ENCODE measurements at places on chromosomes 7 and 10.

DNA sequence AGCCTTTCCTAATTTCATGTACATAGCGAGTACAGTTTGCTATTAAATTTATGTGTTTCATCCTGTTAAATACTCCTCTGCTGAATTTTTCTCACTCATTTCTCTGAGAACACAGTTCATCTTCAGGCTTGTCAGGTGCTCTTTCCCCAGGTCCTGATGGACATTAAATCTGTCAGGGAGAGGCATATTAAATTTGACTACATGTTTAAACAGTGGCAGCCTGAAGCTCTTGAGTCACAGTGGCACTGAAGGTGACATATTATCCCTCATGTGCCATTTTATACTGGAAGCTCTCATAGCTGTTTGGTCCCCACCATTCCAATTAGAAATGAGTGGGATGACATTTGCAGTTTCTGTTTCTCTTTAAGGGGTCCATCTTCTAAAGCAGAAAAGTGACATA lies 1089.6 kb upstream of the SORCS1 start:
- DNase-seq = no peak

GRCh38 chr10:1037098-1037497 lies 11.4 kb upstream of the IDI2 start:
- no peak for DNase-seq

DNA sequence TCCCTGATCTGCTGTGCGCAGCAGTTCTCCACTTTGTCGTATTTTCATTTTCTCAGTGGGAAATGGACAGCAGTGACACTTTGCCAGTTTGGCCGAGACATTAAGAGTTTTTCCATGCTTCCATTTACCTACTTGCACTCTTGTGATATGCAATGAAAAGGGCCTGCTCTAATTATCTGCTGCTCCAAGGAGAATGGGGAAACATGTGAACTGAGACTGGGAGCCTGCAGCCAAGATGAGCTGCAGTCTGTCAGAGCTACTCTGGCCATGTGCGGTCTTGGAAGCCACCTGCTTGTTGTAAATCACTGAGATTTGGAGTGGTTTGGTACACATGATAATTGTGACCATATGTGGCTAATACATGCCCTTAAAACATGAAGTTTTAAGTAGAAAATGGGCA lies 586.6 kb upstream of the POT1 start:
- DNase-seq = no peak

DNA sequence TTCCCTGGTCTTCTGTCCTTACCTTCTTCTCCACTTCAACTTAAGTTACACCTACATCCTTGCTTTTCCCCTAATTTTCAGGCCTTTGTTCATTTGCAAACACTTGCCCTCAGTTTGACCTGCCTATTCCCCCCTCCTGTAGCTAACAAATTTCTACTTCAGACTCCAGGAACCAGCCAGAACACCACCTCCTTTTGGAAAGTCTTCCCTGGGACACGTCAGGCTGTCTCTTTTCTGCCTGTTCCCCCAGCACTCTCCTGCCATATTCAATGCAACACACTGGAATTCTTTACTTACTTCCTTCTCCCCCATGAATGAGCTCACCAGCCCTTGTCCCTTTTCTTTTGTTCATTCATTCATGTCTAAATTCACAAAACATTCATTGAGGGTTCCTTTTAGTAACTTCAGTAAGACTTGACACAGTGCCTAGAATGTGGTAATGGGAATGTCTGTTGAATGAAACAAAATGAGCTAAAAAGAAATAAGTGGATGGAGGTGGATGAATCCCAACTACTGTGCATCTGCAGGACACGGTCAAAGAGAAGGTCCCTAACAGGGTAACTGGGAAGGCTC lies 478.0 kb downstream of the KCNMA1 start:
- DNase-seq = peak; percentile 85

DNA sequence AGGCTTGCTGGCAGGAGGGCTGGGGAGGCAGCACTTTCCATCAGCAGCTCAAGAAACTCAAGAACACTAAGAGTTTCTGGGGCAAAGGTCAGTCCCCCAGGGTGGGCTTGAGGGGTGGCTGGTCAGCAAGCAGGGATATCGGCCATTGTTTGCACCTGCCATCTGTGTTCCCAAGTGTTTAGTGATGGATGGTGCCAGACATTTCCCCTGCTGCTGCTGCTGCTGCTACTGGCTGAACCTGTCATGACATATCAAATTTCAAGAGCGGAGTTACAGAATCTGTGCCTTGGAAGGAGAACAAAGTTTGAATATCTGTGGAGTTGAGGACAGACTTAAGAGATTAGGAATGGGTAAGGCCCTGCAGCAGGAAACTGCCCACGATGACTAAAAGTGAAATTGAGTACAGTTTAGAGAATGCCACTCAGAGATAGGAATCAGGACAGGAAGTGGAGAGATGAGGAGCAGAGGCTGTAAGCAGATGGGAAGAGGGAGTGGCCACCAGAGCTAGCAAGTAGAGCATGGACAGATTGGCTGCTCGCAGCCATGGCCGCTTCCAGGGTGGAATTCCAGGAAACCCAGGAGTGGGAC lies 39.2 kb upstream of the PPP1R3C start:
- peak; percentile 25 for DNase-seq

DNA sequence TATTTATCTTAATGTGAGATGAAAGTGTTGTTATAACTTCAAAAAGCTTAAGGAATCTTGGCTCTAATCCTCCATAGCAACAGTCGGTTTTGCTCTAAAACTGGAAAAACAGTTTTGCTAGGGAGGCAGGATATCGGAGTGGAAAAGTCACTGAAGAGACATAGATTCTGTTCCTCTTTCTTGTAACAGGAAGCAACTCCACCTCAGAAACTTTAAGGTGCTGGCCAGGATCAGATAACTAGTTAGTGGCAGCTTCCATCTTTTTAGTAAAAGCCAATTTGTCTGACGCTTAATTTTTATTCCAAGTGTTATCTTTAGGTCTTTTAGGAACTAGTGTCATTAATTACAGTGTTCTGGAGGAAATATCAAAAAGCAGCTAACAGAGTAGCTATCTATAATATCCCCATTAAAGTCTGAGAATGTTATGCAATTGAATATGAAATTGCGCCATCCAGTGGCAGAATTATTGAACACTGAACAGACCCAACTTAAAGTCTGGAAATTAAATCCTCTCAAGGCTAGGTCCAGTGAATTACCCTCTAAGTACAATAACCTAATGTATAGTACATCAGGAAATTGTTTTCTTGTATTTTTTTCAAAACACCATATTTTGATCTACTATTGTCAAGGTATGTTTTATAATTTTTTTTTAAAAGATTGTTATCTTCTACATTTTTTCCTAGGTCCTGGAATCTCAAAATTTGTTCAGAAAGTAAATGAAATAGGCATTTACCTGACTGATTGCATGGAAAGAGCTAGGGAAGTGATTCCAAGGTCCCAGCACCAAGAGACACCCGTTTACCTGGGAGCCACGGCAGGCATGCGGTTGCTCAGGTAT lies 65.9 kb upstream of the CC2D2B start:
- peak; percentile 79 for DNase-seq

DNA sequence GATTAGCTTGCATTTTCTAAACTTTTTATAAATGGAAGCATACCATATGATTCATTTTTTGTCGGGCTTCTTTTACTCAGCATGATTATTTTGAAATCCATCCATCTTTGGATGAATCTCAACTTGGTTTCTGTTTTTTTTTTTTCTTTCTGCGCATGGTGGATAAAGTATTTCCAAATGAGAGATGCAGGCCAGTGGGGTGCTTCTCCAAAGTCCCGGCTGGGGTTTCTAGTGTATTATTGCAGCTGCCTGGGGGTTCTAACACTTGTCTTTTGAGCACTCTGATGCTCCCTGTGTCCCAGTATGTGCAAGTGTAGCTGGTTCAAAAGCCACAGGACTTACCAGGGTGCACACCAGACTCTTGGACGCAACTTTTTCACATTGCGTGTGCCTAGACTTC lies 70.9 kb upstream of the LOXL4 start:
- DNase-seq = peak; percentile 28

- DNase-seq = no peak
Observed at GRCh38 chr7:38311329-38311937, 38.0 kb upstream of the TARP start.

- no peak for DNase-seq
Observed at GRCh38 chr7:129821476-129821875, 131.3 kb downstream of the UBE2H start.

DNA sequence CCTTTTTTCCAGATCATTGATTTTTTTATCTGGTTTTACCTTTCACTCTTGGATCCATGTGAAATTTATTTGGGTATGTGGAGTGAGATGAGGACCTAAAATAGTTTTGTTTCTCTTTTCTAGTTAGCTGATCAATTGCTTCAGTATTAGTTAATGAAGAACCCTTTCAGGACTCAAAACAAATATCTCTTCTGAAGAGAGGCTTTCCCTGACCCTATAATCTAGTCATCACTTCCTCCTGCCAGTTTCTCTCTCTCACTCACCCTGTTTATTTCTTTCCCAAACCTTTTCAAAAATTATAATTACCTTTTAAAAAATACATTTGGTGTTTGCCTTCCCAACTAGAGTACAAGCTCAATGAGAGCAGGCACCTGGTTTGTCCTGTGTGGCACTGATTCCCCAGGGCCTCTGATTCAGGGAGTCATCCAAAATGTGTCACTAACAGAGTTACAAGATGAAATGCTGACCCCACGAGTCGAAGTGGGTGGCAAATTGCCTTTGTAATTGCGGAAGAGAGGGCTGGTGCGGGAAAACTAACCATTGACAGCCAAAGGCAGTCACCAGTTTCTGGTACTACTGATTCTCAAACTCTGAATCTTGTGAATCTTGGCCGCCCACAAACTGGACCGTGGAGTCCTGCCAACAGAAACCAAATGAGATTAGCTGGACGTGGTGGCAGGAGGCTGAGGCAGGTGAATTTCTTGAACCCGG lies 2.4 kb downstream of the TMEM140 start:
- DNase-seq = no peak

DNA sequence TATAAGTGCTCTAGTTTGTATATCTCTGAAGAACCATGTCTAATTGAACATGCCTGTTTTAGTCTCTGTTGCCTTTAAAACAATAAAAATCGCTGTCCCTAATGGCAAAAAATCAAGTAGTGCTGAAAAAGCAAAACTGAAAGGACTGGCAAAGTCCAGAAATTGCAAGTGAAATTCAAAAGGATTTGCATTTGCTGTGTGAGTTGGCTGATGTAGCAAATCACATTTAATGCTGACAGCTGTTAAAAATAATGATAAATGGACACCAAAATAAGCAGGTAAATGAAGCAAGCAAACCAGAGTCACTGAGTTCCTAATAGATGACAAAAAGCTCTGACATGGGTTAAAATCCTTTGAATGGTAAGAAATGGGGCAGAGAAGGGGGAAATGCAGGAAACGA lies 874.1 kb downstream of the GRM8 start:
- no peak for DNase-seq

DNA sequence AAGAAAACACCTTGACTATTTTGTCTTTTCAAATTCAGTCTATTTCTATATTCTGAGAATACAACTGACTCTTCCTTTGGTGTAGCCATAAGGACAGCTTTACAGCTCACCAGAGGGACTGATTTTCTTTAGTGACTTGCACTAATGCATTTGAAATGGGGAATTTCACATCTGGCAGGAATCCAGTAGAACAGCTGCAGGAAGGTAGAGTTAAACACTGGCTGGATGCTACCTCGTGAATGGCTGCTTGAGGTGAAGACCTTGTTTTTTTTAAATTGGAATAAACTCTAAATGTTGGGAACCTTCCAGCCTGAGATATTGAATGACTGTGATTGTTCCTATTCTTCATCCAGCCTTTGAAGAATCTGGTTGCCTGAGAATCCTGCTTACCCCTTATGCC lies 139.5 kb upstream of the STK17A start:
- peak; percentile 7 for DNase-seq

DNA sequence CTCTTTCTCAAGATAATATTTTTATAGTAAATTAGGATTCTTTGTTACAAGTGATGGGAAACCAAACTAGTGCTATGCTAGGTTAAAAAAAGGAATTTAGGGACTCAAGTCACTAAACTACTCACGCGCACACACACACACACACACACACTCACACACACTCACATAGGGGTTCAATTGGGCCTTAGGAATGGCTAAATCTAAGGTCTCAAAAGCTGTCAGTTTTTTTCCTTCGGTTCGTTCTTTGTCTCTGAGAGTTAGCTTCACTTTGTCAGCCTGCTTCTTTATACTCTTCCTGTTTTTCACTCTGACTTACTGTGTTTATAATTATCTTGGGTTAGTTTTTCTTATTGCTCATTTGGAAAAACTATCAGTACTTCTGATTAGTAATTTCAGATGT lies 138.9 kb downstream of the ADK start:
- no peak for DNase-seq

DNA sequence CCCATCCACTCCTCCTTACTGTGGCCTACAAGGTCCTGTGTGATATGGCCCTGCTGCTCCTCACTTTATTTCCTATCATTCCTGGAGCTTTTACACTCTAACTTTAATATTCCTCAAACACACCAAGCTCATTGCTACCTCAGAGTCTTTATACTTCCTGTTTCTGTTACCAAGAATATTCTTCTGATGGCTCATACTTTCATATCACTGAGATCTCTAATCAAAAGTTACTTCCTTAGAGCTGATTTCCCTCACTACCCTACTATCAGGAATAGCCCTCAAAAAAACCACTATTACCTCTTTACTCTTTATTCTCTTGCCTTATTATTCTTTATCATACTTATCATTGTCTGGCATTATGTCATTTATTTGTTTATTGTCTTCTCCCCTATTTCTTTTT lies 5.8 kb upstream of the PPP3CB start:
- DNase-seq = no peak

GRCh38 chr7:12870219-12870618 lies 182.8 kb downstream of the ARL4A start:
- no peak for DNase-seq

DNA sequence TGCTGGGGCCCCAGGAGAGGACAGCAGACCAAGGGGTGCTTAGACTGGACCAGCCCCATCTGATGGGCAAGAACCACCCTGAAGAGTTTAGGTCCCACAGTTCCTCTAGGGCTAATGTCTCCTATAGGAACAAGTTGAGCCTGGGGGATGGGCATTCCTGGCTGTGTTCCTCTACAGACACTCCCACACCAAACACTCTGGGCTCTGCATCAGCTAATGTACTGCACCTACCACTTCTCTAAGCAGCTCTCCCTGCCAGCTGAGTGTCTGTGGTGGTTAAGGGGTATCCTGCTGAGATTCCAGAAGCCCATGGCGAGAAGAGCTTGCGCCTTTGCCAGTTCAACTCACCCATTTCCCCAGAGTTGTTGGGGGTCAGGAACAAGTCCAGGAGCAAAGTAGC lies 284.1 kb upstream of the CSTF2T start:
- DNase-seq = no peak

DNA sequence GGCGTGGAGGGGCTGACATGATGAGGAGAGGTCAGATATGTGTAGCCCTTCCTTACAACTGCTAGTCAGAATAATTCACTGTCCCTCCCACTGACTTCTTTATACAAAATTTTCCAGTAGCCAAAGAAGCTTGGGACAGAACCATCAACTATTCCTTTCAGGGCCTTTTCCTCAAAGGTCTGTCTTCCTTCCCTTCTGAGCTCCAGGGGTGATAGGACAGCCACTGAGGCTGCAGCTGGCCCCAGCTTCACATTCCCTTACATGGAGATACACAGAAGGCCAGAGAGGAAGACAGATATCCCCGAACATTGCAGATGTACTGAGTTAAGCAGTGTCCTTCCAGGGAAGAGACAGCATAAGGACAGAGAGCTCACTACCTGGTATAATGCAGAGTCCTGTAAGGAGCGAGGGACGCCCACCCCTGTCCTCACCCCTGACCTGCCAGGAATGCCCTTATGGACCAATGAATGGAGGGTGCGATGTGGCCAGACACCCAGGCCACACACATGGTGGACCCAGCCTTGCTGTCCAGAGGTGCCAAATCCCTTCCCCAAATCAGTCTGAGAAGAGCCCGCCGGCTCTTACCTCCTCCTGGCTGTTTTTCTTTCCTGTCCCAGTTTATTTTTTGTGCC lies 754.7 kb downstream of the GRID1 start:
- DNase-seq = no peak
